ENCODE measurements at places on chromosomes 16 and 17. TPM values are rescaled to one million over a fixed set of nuclear protein-coding genes. Genes with fewer than 3 reads are reported as not detected.

Gene WNT9B
- not detected for total RNA-seq

Gene SECTM1
- total RNA-seq: 0.56 TPM

Gene KRTAP4-5
- not detected for total RNA-seq

Gene NAGS
- total RNA-seq: 6.1 TPM

Gene FBXL20
- total RNA-seq: 13.1 TPM

Gene YPEL3
- 107 TPM for total RNA-seq

Gene TCAP
- total RNA-seq: 79.1 TPM

Gene PRR11
- total RNA-seq: 2.7 TPM

Gene DLX3
- total RNA-seq: 0.14 TPM

Gene TEFM
- 18.1 TPM for total RNA-seq

Gene SNX20
- total RNA-seq: not detected

Gene CAPNS2
- not detected for total RNA-seq

Gene TBC1D3C
- total RNA-seq: 4.0 TPM

Gene CAPN15
- 63.3 TPM for total RNA-seq

Gene PMP22
- total RNA-seq: 22.4 TPM

Gene C16orf89
- total RNA-seq: 0.49 TPM

Gene FBXO39
- total RNA-seq: not detected

Gene KNOP1
- total RNA-seq: 11.1 TPM

Gene RASD1
- total RNA-seq: 28.4 TPM

Gene ADAMTS18
- 0.06 TPM for total RNA-seq

Gene CD300E
- total RNA-seq: 0.07 TPM

Gene TBC1D3H
- not detected for total RNA-seq

Gene BLTP2
- total RNA-seq: 89.0 TPM

Gene RNF222
- total RNA-seq: not detected

Gene RCVRN
- total RNA-seq: not detected

Gene GRB7
- total RNA-seq: 1.9 TPM

Gene ABCA9
- total RNA-seq: 0.09 TPM

Gene PLCD3
- total RNA-seq: 66.3 TPM

Gene TMEM235
- total RNA-seq: 2.0 TPM

Gene MINK1
- 47.7 TPM for total RNA-seq

Gene RTN4RL1
- 34.3 TPM for total RNA-seq

All from cardiac muscle cell (in vitro differentiated cells and primary cell).